Stimulated activated CD4-positive, alpha-beta T cell treated with anti-CD3 and anti-CD28 coated beads, Interleukin-15, amount 100 ng/mL, for 1 hour (primary cell): ENCODE measurements at places on chromosomes 3 and 15.

DNA sequence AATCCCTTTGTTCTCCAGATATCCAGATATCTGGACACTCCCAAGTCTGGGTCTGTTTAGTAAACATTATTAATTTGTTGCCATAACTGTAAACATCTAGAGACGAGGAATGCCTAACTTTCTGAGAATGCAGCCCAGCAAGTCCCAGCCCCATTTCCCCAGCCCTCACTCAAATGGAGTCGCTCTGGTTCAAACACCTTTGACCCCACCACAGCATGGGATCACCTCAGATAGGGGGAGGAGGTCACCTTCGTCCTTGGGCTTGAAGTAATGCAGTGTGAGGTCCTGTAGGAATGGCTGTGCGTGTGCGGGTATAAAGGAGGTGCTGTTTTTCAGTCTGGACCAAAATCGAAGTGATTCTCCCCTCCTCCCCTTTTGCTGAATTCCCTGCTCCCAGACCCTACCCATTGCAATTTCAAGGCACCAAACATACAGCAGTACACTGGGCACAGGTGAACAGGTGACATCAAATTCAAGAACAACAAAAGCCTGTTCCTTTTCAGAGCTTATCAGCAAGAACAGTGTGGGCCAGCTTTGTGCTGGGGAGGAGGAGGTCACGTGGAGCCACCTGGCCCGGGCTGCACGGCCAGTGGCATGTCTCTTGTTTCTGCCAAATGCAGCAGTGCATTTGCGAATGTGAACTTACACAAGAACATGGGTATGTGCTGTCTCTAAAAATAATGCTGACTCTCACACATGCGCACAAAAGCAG, 57.5 kb upstream of the TRPM1 start:
- DNase-seq = no peak

- no peak for DNase-seq
Observed at GRCh38 chr3:46104706-46105105, 77.4 kb upstream of the XCR1 start.

- no peak for DNase-seq
Observed at GRCh38 chr15:86106306-86106705, 26.6 kb downstream of the AGBL1 start.

GRCh38 chr15:63586790-63587189, 10.4 kb upstream of the FBXL22 start:
- no peak for DNase-seq

- no peak for DNase-seq
Observed at GRCh38 chr15:65907661-65908060, 38.4 kb downstream of the RAB11A start.

GRCh38 chr3:184500344-184500923, 61.2 kb upstream of the EPHB3 start:
- no peak for DNase-seq

DNA sequence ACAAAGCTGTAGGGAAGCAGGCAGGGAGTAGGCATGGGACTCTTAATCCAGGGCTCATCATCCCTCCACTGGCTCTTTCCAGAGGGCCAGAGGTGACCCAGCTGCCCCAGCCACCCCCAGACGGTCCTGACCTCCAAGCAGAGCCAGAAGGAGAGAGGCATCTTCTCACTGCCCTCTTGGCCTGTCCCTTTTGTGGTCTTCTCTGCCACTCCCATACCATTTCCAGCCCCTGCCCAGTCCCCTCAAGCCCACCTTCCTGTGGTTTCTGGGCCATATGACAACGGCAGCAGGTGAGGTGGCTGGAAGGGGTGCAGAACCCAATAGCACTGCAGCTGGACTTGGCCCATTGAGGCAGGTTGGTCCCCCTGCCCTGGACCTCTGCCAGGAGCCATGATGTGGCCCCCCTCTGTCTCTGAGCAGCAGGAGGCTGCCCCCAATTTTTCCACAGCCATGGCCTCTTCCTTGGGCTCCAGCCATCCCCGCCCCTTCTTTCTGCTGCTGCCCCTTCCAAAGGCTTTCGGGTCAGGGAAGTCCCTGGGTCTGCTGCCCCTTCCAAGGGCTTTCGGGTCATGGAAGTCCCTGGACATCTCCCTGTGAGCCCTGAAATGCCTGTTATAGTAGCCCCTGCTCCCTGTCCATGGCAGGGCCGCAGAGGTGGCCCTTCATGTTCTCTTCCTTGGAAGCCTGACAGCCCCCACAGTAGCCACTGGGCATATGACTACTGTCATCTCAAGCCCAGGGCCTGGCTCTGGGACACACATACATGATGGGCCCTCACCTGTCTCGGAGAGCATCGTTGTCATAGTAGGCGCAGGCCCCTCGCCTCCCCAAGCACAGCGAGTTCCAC, 39.5 kb upstream of the RAB6B start:
- DNase-seq = no peak

- DNase-seq = no peak
Observed at GRCh38 chr15:78564743-78565096, 600 bp upstream of the CHRNA5 start.

DNA sequence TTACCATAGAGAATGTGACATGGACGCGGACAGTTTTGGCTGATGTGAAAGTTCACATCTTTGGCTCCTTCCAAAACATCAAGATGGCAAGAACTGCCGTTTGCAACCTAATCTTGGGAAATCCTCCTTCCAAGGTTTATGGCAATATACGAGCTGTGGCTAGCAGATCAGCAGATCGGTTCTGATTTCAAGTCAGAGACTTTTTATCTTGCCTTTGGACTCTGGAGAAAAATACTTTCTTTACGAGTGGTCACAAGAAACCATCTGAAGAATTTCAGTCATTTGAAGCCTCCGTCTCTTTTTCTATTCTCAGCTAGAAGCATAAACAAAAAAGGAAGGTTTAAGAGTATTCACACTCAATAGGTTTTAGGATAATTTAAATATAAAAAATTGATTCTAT, 153.5 kb upstream of the MEIS2 start:
- DNase-seq = no peak

DNA sequence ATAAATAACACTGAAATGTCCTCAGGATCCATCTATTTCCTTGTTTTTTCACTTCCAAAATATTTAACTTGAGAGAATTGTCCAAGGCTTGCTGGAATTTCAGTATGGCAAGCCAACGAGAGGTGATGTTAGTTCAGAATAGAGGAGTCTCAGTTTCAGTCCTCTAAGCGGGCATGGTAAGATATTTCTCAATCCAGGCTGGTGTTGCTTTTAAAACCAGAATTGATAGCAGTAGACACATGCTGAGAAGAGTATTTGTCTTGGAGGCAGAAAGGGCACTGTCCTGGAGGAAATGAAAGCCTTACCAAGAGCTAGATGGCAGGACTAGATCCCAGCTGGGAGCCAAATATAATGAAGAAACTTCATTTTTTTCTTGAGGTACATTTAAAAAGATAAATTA, 23.1 kb downstream of the PHLDB2 start:
- no peak for DNase-seq

DNA sequence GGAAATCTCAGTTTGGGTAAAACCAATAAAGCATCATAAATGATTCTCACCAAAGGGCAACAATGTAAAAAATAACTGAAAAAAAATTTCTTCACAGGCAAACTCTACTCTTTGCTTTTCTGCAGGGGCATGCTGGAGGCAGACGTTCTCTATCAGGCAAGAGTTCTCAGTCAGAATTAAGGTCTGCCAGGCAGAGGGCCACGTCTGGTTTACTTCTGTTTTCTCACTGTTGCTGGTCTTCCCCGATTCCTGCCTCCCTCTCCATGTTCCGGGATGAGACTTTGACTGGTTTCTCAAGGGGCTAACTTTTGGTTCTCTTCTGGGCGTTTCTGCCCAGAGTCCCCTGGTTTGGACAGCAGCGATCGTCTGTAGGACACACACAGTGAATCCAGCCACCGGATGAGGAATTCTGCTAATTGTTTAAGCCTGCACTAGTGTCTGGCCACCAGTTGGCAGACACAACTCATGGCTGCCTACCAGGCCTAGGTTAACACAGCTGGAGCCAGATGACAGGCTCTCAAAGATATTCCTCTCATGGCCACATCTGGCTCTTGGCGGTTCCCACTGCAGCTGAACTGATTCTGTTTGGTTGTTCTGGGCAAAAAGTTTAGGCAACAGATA, 273.1 kb downstream of the FOXP1 start:
- no peak for DNase-seq

- DNase-seq = no peak
Observed at GRCh38 chr3:157353652-157354051, 83.0 kb upstream of the PTX3 start.

- no peak for DNase-seq
Observed at GRCh38 chr15:88664151-88664778, 25.4 kb downstream of the ISG20 start.

- no peak for DNase-seq
Observed at GRCh38 chr3:15355086-15355485, 22.7 kb upstream of the SH3BP5 start.

DNA sequence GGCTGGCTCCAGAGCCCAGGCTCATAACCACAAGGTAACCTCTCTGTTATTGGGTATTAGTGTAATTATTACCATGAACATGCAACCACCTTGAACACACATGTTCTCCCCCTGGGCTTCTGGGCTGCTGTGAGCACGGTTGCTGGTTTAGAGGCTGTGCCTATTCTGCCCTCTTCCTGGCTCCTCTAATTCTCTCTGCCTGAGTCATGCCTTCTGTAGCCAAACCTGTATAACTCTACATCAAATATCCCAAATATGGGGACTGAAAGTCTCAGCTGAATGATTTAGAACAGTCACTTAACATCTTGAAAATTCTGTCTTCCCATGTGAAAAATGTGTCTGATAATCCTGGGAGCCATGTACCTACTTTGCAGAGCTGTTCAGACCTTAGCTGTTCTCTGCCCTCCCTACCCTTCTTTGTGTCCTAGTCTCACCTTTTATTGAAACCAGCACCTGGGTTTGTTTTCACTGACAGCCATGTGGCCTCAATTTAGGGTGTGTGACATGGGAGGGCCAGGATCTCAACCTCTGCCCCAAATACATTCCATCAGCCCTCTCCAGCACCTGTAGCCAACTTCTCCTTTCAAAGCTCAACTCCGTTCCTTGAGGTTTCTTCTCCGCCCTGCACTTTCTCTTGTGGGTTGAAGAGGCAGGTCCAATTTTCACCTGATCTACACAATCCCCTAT, 60.7 kb downstream of the PDZRN3 start:
- no peak for DNase-seq

- no peak for DNase-seq
Observed at GRCh38 chr15:71225851-71226250, 110.6 kb downstream of the THSD4 start.

- DNase-seq = no peak
Observed at GRCh38 chr3:163368168-163368567, 1710.1 kb downstream of the SI start.

- no peak for DNase-seq
Observed at GRCh38 chr15:65881766-65882434, 12.6 kb downstream of the RAB11A start.

GRCh38 chr3:159499031-159499793, 489.4 kb upstream of the IL12A start:
- no peak for DNase-seq

DNA sequence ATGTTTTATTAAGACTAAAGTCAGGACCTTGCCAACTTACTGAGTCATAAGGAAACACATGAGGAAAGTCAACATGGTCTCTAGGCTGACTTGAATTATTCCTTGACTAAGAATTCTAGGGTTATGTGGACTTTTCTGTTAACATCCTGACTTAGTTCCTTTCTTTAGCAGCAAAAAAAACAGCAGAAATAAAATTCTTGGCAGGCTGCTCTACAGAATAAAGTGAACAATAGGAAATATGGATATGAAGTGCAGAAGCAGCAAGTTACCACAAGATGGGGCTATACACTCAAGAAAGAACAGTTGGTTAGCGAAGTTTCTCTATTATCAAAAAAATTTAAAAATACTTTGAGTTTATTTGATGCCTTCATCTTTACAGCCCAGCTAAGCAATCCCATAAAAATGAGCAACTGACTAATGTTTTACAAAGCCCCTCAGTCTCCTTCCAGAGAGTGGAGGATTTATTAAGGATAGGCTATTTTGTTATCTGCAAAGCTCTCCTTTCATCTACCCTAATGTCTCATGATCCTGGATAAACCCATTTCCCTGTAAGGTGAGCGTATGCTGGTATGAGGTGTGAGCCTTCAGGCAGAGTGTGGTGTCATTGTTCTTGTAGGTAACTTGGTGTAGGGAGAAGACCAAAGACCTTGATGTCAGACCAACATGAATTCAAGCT, 23.1 kb upstream of the MCCC1 start:
- no peak for DNase-seq

DNA sequence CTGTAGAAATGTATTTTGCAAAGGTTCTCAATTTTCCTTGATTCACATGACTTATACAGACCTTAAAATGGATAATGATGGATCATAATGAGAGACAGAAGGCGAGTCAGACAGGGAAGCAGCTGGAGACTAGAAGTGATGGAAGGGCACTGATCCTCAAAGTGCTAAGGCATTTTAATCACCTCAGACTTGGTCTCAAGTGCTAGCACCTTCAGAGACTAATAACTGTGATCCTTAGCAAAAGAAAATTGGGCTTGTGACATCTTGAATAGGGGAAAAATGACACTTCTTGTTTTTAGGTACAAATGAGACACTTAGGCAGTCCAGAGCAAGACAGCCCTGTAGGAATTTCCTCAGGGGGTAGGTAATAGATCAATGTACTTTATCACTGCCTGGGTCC, 1011.7 kb downstream of the SQOR start:
- no peak for DNase-seq

DNA sequence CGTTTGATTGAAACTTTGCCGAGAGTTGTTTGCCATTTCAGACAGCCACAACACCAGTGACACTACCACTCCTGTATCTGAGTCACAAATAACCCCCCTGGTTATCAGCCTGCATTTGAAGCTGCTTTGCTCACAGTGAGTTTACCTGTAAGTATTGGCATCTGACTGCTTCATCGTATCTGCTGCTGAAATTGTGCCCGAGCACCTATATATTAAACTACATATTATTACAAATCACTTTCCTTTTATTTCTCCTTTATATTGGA, 39.2 kb upstream of the SPSB4 start:
- DNase-seq = no peak

DNA sequence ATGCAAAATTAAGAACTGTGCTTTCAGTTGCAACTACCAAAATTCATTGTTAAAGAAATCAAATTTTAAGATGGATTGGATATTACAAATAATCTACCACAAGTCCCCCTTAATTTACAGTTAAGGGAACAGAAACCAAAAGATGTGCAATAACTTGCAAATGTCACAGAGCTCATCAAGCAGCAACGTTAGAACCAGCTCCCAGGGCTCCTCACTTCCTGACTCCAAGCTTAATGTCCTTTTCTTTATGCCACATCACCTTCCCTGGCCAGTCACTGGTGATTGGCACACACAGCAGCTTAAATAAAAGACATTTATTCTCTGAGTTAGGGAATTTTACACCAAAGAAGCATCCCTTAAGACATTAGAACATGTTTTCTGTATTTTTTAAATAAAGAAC, 159.7 kb downstream of the RSL24D1 start:
- DNase-seq = no peak
